ENCODE measurements at places on chromosomes 11 and 22.

GRCh38 chr11:112467721-112468120 lies 207.1 kb upstream of the PLET1 start:
- DNase-seq = no peak

GRCh38 chr11:33187998-33188722 lies 26.9 kb upstream of the CSTF3 start:
- no peak for DNase-seq

DNA sequence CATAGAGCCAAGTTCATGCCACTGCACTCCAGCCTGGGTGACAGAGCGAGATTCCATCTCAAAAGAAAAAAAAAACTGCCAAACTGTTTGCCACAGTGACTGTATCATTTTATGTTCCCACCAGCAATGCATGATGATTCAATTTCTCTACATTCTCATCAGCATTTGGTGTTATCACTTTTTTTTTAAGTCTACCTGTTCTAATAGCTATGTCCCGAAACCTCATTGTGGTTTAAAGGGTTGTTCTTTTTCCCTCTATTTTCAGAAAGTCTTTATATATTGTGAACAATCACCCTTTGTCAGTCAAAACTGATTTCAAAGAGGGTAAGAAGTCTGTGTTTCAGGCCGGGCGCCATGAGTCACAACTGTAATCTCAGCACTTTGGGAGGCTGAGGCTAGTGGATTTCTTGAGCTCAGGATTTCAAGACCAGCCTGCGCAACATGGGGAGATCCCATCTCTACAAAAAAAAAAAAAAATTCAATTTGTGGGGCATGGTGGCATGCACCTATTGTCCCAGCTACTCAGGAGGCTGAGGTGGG lies 14.8 kb upstream of the FAM168A start:
- no peak for DNase-seq

DNA sequence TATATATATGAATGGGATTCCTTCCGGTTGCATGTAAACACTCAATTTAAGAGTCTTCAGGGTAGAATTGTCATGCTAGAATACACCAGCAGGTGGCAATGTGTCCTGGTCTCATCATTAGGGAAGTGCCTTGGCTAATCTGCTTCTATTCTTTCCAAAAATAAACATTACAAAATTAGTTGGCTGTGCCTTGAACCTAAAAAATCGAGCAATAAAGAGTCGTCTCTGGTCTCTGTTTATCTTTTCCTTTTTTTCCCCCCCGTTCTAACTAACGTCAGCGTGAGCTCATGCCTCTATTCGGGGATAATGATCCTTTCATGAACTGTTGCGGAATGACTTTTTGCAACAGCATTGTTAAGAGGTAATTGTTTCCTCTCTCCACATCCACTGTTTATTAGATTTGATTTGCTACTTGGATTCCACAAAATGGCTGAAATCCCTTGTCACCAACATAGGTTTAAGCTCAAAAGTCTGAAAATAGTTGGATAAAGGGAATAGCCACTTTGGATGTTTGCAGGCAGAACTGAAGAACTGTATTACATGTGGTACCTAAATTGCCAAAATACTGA lies 1.2 kb upstream of the ARHGEF12 start:
- DNase-seq = peak; percentile 86

- no peak for DNase-seq
Observed at GRCh38 chr22:22818861-22819855, 68.5 kb upstream of the IGLL5 start.

DNA sequence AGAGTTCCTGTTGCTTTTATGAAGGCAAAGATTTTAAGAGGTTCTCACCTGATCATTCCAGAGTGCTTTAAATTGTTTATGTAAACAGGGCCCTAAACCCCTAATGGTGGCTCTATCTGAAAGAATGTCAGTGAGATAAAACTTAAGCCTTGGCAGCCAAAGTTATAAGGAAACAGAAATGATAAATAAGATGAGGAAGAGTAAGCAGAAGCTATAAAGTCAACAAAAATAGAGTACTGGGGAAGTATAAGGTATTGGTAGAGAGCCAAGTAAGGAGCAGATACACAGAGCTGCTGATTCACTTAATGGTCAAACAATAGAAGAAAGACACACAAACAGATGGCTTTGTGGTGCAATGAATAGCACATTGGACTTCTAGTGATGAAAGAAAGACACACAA lies 37.9 kb downstream of the TMPRSS5 start:
- DNase-seq = no peak

DNA sequence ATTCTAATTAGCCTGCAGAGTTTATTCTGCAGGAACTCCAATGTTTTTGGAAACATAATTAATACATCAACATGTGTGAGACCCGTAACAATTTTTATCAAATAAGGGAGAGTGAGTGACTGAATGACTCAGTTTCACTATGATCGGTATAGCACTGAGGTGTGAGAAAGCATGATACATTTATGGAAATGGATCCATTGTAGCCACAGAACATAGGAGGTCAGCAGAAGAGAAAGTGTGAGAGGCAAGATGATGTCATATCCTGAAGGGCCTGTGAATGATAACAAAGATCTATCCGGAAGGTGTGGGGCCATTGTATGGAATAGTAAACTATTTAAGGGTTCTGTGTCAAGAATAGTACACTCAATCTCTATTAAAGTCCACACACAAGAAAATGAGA lies 1406.1 kb upstream of the TENM4 start:
- no peak for DNase-seq

GRCh38 chr11:26477396-26477795 lies 94.7 kb downstream of the MUC15 start:
- no peak for DNase-seq

DNA sequence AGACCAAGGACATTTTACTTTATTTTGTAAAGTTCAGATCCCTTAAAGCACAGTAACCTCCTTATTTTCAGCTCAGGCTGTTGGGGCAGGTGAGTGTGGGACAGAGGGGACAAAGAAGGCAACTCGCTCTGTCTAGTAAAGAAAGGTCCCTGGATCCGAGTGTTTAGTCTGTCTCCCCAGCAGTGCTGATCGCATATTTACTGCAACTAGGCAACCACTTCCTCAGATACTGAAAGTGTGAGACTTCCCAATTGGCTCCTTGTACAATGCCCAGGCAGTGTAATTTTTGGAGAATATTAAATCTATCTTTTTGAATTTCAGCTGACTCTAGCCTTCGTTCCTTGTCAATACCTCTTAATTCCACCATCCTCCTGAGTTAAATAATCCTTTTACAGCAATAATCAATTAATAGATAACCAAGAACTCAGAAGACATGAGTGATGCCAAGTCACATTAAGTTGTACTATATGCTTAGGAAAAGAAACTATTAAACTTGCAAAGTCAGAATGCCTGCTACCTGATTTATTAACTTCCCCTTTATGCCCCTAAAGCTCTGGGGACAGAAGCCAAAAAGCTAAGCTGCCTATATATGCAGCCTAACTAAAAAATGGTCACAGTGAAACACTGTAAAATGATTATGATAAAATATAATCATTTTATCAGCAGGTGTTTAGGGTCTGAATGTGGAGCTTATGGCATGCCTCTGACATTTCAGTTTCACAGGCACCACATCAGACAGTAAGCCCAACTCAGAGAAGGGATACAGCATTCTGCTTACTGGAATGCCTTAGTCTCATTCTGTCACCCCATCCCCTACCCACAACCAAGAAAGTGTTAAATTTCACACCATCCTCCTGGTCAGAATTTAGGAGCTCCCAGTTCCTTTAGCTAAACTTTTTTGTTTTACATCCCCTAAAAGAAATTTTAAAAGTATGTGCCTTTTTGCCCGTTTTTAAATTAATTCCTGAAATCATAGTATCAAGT lies 138.7 kb downstream of the TRIM44 start:
- DNase-seq = no peak

DNA sequence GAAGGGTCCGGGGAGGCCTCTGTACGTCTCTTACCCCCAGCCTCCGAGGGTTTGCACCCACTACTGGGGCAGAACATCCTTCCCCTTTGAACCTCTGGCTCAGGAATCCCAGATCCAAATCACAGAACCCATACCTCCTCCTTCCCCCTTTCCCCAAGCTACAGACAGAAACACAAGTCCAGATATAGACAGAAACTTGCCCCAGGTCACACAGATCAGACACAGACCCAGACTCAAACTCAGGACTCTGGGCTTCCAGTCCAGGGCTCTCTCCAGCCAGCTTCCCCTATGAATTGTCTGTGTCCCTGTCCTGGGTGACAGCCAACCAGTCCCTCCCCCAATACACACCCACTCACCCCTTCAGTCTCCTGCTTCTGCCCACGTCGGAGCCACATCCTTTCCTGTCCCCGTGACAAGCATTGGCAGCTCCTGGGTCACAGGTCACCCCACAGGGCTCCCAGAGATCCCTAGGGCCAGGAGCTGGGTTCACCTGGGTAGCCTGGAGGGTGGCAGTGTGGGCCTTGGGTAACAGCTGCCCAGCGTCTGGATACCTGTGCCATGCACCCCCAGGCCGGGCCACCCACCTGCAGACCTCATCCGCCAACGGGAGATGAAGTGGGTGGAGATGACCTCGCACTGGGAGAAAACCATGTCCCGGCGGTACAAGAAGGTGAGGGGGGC lies 772 bp downstream of the TBC1D10C start:
- no peak for DNase-seq

- no peak for DNase-seq
Observed at GRCh38 chr22:49968313-49968830, 7.8 kb downstream of the PIM3 start.

GRCh38 chr22:17998913-17999312 lies 25.4 kb downstream of the MICAL3 start:
- DNase-seq = no peak

DNA sequence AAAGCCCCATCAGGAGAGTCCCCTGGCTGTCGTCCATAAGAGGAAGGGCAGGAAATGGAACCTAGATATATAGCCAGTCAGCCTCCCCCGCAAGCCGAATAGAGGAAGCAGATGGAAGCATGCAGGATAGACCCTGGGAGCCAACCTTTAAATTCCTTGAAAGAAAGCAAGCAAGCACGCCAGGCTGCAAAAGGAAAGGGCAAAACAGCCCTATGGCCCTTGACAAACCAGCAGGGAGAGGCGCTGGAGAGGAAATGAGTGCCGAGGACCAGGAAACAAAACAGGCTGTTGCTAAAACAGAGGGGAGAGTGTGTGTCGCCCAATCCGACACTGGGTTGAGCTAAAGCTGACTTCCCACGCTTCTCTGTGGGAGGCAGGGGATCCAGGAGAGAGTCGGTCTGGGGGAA lies 203.5 kb upstream of the MTNR1B start:
- no peak for DNase-seq

DNA sequence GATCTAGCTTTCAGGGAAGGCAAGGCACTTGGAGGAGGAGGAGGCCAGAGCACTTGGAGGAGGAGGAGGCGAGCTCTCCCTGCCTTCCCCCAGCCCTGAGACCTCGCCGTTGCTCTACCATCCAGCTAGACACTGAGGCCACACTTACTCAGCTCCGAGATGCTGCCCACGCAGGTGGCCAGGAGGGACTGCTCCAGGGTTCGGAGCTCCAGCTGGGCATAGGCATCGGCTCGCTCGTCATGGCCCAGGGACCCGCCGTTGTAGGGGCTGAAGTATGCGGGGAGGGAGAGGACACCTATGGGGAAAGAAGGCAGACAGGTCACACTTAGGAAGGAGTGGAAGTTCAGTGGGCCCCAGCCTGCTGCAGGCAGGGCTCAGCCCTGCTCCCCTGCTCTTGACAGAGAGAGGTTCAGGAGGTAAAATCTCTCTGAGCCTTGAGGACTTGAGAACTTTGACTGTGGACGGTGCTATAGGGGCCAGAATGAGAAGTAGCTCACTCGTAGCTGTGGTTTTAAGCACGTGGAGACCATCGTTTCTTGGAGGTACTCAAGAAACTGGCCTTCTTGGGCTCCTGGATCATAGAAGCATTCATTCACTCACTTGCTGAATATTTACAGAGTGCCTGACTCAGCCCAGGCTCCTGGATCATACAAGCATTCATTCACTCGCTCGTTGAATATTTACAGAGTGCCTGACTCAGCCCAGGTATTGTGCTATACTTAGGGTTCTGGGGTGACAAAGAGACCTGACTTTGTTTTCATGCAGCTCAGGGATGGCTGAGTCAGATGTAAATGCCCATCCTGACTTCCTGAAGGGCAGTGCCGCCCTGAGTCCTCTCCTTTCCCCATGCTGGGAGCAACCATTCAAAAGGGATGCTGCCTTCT lies 99.2 kb downstream of the NAT10 start:
- DNase-seq = no peak

- no peak for DNase-seq
Observed at GRCh38 chr11:44398266-44399030, 88.5 kb upstream of the ALX4 start.

GRCh38 chr11:8328231-8328794 lies 64.6 kb upstream of the LMO1 start:
- DNase-seq = no peak

DNA sequence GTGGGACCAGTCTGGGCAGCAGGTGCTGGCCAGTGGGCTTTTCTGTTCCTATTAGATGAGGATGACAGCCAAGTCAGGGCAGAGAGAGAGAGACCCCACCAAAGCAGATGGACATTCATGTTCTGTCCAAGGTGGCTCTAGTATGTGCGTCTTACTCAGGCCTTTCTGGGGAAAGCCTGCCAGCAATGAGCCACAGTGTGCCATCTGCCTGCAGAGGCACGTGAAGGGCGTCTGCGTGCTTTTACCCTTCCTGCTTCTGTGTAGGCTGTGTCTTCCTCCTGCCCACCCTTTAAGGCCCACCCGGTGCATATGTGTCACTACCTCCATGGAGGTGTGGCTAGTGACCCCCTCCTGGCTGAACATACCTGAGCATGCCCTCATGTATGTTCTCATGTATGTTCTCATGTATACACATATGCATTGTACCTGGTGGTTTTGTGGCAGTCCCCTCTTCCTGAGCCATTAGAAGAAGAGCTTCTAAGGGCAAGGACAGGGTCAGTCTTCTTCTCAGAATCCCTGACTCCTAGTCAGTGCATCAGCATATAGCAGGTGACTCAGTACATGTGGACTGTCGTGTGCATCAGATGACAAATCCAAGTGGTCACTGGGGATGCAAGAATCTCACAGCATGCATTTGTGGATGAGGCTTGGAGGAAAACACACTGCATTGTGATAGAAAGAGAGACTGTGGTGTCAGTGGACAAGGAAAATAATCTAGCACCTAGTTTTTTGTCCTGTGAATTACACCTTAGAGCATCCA lies 90.4 kb upstream of the YWHAH start:
- no peak for DNase-seq

- no peak for DNase-seq
Observed at GRCh38 chr22:29476116-29476515, 3.9 kb upstream of the NEFH start.

Data from globus pallidus (tissue), 1 donor.